ENCODE measurements at places on chromosomes 16 and 17.

- DNase-seq: no peak
These were observed 32.4 kb upstream of the POLR3E start for GRCh38 chr16:22264786-22265185.

DNA sequence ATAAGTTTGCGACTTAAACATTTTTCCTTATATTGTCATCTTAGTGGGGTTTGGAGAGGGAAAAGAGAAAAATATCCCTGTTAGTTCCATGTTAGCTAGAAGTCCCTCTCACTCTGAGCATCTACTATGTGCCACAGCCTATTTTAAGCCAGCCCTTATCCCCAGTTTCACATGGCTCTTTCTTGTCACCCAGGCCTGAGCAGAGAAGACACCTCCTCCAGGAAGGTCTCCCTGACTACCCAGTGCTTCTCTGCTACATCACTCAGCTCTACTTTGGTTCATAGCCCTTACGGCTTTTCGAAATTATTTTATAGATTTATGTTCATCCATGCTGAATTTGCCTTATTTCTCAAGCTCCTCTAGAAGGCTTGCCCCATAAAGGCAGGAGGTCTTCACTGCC lies 7.2 kb upstream of the MAP2K3 start:
- DNase-seq: no peak

DNA sequence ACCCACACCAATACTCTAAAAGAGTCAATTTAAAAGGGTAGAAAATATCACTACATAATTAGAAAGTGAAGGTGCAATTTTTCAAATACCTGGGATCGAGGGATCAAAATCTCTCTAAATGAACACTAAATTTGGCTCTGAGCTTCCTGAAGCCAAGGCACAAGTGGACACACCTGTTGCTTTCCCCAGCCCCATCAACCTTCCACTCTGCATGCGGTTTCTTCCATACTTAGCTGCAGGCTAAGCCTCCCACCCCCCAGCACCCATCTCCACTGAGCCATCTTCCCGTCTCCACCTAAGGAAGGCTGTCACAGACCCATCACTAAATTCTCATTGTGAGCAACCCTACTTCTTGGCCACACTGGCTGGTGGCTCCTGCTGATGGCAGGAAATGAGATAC lies 30.5 kb downstream of the TXNDC11 start:
- no peak for DNase-seq

GRCh38 chr17:68141050-68141449 lies 105.5 kb downstream of the KPNA2 start:
- no peak for DNase-seq

DNA sequence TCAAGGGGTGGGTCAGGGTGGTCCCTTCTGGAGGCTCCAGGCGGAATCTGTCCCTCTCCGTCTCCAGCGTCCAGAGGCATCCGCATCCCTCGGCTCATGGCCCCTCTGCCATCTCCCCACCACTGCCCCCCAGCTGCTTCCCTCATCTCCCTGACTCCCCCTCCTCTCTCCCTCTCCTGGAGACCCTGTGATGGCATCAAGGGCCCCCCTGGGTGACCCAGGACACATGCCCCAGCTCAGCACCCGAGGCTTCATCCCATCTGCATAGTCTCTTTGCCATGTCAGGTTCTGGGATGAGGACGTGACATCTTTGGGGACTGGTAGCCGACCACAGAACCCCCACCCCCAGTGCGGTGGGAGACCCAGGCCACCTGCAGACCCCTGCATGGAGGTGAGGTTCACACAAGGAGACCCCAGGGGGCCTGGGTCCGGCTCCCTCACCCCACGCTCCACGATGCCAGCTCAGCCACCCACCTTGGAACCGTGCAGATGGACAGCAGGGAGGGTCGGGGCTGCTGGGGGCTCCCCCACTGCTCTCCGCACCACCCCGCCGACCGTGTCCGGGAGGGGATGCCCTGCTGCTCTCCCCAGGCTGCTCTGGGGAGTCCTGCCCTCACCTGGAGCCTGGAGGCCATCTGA lies 3.8 kb downstream of the SECTM1 start:
- DNase-seq: no peak

- DNase-seq: no peak
These were observed 120.6 kb downstream of the MAP2K6 start for GRCh38 chr17:69535016-69535570.

DNA sequence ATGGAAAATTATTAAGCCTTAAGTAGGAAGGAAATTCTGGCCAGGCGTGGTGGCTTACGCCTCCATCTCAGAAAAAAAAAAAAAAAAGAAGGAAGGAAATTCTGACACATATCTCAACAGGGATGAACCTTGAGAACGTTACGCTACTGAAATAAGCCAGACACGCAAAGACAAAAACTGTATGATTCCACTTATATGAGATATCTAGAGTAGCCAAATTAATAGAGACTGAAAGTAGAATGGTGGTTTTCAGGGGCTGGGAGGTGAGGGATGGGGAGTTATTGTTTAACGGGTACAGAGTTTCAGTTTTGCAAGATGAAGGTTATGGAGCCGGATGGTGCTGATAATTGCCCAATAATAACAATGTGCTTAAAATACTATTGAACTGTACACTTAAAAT lies 16.2 kb upstream of the HNF1B start:
- no peak for DNase-seq

DNA sequence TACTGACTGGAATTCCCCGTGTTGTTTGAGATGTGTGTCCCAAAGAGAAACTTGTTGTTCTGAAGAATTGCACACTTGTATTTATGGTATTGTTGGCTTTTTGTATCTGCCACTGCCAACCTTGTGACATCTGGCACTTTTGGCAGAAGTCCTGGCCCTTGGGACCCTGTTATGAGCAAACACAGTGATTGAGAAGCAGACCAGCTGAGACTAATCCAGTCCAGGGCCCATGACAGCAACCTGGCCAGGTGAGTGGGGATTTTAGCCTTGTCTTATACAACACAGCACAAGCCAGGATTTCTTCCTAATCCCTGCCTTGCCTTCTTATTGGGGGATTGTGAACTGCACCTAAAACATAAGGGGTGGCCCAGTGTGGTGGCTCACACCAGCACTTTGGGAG lies 80.0 kb downstream of the NTN1 start:
- no peak for DNase-seq

GRCh38 chr16:373848-374615 lies 3.7 kb upstream of the MRPL28 start:
- no peak for DNase-seq

GRCh38 chr17:54191261-54191660 lies 368.5 kb downstream of the KIF2B start:
- no peak for DNase-seq

DNA sequence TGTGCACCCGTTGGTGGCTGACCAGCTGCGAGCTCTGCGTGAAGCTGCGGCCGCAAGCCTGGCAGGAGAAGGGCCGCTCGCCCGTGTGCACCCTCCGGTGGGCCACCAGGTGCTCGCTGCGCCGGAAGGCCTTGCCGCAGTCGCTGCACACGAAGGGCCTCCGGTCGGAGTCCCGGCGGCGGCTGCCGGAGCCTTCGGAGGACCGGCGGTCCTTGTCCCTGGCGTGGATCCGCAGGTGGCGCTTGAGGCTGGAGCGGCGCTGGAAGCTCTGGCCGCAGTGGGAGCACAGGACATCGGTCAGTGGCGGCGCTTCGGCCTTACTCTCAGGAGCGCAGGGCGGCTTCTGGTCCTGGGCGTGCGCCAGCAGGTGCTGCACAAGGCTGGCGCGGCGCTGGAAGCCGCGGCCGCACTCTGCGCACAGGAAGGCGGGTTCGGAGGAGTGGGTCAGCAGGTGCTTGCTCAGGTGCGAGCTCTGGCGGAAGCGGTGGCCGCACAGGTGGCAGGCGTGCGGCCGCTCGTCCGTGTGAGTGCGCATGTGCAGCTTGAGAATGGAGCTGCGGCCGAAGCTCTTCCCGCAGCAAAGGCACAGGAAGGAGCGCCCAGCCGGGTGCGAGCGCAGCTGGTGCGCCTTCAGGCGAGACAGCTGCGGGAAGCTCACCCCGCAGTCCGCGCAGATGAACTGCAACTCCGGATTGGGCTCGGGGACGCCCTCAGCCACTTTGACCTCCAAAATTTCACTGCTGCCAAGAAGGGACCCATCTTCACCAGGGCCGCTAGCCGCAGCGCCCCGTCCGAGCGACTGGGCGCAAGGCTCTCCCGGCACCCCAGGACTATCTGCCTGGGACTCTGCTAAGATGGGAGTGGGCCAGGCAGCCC lies 9.1 kb downstream of the ZSCAN10 start:
- no peak for DNase-seq

- DNase-seq: no peak
These were observed 8.6 kb downstream of the CMIP start for GRCh38 chr16:81453091-81453728.

DNA sequence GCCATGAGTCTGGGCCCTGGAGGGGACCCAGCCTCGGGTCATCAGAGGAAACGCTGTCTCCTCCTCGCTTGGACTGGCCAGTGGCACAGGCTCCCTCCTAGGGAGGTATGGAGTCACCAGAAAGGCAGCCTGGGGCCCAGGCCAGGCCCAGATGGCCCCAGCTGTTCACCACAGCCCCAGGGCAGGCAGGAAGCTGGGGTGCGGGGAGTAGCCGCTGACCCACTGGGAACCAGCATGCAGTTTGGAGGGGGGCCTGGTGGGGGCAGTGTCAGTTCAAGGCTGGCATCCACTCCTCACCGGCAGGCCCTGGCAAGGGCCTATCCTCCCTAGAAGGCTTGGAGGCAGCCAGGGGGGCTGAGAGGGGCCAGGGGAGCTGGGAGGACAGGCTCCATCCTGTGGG lies 48.8 kb downstream of the SDK2 start:
- DNase-seq: peak; percentile 26

- DNase-seq: no peak
These were observed 292.4 kb upstream of the HSBP1 start for GRCh38 chr16:83515395-83515794.

DNA sequence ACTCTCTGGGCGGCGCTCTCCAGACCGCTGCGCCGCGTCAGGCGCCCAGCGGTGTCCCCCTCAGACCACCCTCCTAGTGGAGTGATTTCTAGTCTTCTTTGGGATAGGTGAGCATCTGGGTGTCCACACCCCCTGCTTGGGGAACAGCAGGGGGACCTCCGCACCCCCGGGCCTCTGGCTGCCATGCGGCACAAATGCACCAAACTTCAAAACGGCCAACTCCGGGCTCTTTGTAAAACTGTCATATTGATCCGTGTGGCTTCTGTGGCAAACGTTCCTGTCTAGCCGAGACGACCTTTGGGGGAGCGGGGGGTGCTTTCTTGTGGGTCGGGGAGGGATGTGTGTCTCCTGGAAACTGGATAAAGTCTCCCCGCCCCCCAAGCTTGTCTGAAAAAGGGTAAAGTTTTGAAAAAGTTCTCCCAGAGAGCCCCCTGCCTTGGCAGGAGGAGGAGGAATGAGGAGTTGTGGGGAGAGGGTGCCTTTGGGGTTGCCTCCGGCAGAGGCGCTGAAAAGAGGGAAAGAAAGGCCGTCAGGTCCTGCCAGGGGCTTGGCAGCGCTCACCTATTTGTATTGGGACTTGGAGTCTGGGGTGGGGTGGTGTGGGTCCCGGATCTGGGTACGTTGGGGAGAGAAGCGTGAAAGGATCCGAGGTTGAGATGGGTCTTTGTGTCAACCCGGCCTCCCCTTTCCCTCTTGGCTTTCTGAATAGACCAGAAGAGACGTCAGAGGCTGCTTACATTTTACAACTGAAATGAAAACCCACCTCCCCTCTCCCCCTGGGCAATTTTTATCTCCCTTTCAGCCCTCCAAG lies 2.2 kb upstream of the CHD3 start:
- peak; percentile 50 for DNase-seq

DNA sequence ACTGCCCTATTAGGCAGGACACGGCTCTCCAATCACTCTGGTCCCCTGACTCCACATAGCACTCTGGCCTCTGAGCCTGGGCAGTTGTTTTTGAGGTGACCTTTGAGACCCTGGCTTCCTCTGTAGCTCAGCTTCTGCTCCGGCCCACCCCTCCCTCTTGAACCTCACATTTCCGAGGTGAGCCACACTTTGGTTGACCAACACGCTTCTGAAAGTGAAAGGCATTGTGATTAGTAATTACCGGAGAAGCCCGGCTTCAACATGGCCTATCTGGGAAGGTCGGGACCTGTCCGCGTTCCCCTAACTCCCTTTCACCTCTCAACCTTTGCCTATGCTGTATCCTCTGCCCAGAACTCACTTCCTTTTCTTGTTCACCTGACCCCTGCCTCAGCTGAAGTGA lies 10.3 kb upstream of the ITGAX start:
- no peak for DNase-seq
